ENCODE measurements at places on chromosomes 6 and 20.
A peak's percentile ranks its signal among the peaks of the same experiment; 100 is the strongest.

GRCh38 chr6:55820696-55821095 lies 54.7 kb downstream of the BMP5 start:
- no peak for DNase-seq

DNA sequence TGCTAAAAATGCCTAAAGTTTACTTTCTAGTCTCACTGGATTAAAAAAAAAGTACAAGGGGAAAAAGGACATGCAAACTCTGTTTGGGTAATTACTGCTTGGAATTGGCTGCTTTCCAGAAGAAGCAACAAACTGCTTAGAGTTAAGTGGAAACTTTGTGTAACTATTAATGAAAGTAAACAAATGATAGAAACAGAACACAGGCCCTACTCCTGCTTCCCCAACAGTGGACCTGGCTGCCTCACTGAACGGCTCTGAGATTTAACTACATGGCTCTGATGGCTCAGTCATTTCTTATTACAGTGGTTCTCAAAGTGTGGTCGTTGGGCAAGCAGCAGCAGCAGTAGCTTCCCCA lies 108.5 kb downstream of the MAN1A1 start:
- peak; percentile 1 for DNase-seq

- DNase-seq: no peak
Measured at GRCh38 chr6:2192976-2193375, 52.4 kb downstream of the GMDS start.

GRCh38 chr6:91600561-91600960 lies 1013.7 kb upstream of the MAP3K7 start:
- no peak for DNase-seq

GRCh38 chr6:169898788-169899480 lies 147.5 kb downstream of the ERMARD start:
- no peak for DNase-seq

GRCh38 chr6:137044366-137045221 lies at the start of gene IL20RA:
TSS of gene IL20RA (minus strand) at chr6:137044965. CDS start at chr6:137044728, 237 bp downstream.
- DNase-seq: no peak

DNA sequence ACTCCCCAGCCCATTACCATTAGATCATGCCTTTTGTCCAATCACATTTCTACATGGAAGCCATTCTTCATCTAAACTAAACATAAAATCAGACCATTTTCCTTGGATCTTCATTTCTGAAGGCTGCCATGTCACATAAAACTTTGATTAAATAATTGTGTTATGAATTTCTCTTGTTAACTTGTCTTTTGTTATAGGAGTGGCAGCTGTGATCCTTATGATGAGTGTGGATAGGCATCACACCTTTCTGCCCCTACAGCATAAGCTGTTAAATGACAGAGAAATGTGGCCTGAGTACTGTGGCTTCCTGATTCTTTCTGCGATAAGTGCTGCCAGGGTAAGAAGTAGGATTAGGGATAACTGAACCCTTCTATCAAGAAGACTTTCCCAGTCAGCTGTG lies 247.1 kb upstream of the MOCS1 start:
- DNase-seq: no peak

DNA sequence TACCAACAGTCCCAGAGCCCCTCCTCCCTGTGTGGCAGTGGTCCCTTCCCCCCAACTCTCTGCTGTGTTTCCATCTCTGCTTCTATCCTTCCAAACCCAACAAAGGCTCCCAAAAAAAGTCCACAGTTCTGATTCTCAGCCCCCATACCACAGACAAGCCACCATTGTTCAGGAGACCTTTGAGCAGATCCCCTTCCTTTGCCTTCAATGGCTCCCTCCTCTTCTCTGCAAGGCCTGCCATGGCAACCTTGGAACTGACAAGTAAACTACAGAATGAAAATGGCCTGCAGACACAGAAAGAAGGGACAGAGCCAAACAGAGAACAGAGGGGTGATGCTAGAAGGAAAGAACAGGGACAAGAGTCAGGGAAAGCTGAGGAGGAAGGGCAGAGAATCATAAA lies 23.2 kb downstream of the OR2H2 start:
- DNase-seq: no peak

GRCh38 chr6:168028181-168028580 lies 30.7 kb downstream of the KIF25 start:
- no peak for DNase-seq

DNA sequence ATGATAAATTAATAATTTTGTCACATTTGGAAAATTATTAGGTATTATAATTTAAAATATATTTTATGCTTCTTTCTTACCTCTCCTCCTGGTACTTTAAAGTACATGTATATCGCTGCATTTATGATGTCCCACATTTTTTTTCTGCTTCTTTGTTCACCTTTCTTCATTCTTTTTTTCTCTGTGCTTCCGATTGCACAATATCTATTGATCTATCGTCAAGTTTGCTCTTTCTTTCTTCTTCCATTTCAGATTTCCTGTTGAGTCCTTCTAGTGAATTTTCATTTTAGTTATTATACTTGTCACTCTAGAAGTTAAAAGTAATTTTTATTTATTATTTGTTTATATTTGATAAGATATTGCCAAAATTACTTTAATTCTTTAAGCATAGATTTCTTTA lies 441.0 kb upstream of the HS3ST5 start:
- DNase-seq: no peak

- no peak for DNase-seq
Measured at GRCh38 chr6:55450005-55450404, 122.7 kb downstream of the GFRAL start.

DNA sequence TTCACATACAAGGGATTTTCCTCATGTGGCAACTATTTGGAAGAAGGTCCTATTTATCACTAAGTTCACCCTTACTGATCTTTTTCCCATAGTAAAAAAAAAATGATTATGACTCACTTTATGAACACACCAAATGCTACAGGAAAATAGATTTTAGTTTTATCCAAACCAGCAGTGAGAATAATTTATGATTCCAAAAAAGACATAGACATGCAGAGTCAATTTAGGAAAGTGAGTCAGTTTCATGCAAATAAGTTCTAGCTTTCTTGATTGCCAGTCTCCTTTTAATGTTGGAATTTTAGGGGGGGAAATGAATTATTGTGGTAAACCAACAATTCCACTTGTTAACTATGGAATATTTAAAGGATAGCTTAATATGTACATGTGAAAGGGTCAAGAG lies 64.0 kb upstream of the RNF146 start:
- DNase-seq: no peak

- DNase-seq: no peak
Measured at GRCh38 chr6:132932588-132932987, 118.2 kb downstream of the RPS12 start.

DNA sequence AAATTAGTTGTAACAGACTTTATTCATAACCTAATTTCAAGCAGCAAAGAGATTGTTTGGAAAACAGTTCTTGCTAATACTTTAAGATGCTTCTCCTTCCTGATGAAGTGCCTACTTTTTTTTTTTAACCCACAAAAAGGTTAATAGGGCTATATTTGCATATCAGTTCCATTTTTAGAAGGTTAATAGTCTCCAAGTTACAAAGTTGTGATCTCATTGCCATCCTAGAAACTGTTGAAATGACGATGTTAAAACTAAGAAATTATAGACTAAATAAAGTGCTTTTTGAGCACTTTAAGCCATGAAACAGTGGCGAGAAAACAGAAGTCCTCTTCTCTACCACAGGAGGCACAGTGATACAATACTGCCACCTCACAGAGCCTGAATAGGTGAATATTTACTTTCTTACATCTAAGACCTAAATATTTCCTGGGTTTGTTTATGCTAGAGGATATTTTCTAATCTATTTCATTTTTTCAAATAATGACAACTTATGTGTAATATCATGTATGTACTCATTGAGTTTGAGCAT lies 5.3 kb downstream of the RNF144B start:
- no peak for DNase-seq

GRCh38 chr6:19789100-19789803 lies 47.9 kb upstream of the ID4 start:
- no peak for DNase-seq

DNA sequence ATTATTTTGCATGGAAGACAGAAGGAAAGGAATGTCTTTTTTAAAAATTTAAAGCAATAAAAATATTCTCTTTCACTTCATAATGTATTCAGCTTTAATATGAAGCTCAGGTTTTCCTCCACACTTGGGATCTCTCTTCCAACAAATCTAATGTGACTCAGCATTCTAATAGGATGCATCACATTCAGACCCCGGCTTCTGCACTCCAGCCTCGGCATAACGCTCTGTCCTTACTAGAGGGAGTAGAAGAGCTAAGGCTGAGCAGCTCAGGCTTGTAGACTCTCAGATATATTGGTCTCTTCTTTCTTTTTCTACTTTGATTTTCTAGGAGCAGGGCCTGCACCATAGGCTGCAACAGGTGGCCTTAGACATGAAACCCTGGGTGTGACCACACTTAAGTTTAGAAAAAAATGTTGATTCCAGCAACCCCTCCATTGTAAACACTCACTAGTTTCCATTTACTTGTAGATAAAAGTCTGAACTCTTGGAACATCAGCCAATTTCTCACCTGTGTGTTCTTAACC lies 161.7 kb downstream of the PAK5 start:
- DNase-seq: no peak

DNA sequence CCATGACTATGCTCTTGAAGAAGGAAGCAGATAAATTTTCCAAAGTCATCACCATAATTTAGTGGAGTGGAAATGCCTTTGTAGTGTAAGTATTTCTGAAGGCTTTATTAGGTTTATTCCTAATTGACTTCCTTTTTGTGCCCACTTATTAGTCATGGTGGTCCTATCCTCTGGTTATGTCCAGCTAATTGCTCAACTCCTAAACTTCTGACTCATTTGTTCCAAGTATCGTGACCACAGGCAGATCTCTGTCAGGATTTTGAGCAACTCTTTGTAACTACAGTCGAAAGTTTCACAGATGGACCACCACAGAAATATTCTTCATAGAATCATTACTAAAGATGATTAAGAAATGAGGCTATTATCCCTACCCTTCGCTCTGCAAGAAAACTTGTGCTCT lies 315.6 kb upstream of the PTCHD4 start:
- no peak for DNase-seq

DNA sequence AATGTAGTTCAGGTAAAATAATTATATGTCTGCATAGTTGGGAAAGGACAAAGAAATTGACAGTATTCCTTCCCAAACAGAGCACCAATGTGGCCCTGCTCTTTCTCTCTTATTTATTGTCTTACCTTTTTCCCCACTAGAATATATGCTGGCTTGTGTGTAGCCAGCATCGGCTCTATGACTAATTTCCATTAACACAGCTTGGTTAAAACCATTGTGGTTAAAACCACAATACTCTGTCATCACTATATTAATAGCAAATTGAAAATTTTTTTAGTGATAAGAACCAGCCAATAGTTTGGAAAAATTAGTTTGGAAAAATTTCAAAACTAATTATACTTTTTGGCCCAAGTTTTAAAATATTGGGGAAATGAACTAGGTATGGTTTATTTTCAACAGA lies 535.1 kb downstream of the UTRN start:
- DNase-seq: no peak

DNA sequence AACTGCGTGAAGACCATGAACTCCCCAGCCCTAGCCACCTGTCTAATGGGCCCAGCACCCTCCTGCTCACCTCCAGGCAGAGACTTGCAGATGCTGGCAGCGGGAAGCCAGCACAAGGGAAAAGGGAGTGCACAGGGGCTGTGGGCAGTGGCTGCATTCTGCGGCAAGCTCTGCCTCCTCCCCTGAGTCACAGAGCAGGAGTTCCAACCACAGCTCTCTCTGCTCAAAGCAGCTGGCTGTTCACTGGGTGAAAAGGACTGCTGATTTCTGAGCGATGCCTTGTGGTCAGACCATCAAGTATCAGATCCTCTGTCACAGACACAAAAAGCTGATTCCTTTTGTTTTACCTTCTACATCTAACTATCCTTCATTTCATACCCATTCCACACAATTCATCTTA lies 10.5 kb downstream of the NKX2-2 start:
- no peak for DNase-seq

DNA sequence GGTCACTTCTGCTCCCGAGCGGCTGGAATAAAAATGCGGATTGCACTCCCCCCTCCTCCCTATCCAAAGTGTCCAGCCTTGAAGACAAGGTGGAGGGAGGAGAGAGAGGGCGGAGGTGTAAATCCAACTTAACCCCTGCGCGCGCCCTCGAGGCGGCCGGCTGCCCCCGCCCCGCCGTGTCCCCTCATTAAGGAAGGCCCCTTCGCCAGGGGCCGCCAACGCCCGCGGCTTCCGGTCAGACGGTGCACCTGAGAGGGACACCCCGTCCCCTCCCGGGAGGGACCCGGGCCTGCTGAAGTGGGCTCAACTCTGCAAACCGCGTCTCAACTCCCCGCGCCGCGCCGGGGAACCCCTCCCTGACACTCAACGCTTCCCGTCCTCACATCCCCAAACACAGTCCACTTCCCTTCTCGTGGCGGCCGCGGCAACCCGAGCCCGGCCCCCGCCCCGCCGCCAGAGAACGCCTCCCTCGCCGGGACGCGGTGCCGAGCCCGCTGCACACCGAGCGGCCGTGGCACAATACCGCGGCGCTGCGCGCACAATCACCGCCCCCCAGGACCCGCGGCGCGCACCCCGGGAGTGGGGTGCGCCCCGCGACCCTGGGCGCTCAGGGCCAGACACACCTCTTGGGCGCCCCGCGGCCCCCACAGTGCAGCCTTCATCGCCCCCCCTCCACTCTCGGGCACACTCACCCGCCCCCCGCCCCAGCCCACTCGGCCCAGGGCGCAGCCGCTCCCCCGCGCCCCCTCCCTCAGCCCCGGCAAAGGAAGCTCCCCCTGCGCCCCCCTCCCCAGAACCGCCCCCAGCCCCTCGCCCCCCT lies 102.5 kb downstream of the NOL4L start:
- no peak for DNase-seq

GRCh38 chr6:15823838-15824414 lies 161.1 kb upstream of the DTNBP1 start:
- DNase-seq: no peak

GRCh38 chr6:70502484-70502883 lies 64.2 kb upstream of the SDHAF4 start:
- no peak for DNase-seq

GRCh38 chr6:14454473-14454775 lies 336.9 kb downstream of the CD83 start:
- peak; percentile 74 for DNase-seq

DNA sequence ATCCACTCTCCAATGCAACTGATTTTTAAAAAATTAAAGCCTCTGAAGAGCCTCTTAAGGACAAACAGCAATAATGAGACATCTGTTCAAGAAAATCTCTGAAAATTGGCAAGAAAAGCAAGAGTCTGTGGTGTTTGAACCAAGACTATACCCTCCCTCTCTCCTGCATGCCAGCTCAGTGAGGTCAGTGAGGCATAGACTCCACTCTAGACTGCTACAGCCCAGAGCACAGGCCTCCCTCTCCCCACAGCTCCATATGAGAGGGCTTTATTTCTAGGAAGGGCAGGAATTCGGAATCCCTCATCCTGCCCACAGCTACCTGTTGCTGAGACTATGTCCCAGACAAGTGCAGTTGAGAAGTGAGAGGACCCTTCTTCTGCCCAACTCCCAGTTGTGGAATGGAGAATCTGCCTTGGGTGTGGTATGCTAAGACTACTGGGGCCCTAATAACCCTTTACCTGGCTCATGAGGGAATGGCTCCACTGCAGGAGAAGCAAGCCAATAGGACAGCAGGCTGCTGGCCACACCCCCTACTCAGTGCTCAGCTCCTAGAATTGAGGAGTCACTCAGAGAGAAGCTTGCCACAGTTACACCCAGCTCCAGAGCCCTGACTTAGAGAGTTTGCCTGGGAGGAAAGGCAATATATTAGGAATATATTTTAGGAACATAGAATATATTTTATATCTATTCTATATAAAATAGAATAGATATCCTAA lies 22.7 kb upstream of the HLA-DQA1 start:
- no peak for DNase-seq
